ENCODE measurements at places on chromosomes 12 and 14.

- no peak for DNase-seq
Observed at GRCh38 chr12:91836696-91837095, 308.9 kb downstream of the BTG1 start.

- DNase-seq = no peak
Observed at GRCh38 chr12:116026346-116026745, 251.1 kb downstream of the MED13L start.

GRCh38 chr12:52496590-52497071 is 3.6 kb upstream of the KRT6A start:
- DNase-seq = peak; percentile 75

DNA sequence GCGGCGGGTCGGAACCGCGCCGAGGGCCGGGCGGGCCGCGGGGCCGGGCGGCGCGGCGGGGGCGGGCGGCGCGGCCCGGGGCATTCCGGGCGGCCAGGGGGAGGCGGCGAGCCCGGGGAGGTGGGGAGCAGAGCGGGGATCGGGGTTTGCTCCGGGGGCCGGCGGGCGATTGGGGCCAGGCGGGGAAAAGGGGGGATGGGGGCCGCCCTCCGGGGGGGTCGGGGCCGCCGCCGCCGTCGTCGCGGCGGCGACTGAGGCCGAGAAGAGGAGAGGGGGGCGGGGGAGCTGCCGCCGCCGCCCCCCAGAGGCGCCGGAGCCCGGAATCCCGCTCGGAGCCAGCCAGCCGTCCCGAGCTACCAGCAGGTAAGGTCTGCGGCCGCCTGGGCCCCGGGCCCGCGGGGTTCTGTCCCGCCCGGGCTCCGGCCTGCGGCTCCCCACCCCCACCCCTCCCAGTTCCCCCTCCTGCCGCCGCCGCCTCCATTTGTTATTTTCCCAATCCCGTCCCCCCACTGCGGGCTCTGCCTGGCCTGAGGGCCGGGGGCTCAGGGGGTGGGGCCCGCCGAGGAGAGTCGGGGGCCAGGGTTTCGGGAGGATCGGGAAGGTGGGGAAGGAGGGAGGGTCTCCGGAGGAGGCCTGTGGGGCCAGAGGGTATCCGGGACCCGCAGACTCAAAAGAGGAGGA is 403 bp downstream of the ATN1 start:
- no peak for DNase-seq

- peak; percentile 44 for DNase-seq
Observed at GRCh38 chr12:131608740-131609690, 101.9 kb upstream of the SFSWAP start.

DNA sequence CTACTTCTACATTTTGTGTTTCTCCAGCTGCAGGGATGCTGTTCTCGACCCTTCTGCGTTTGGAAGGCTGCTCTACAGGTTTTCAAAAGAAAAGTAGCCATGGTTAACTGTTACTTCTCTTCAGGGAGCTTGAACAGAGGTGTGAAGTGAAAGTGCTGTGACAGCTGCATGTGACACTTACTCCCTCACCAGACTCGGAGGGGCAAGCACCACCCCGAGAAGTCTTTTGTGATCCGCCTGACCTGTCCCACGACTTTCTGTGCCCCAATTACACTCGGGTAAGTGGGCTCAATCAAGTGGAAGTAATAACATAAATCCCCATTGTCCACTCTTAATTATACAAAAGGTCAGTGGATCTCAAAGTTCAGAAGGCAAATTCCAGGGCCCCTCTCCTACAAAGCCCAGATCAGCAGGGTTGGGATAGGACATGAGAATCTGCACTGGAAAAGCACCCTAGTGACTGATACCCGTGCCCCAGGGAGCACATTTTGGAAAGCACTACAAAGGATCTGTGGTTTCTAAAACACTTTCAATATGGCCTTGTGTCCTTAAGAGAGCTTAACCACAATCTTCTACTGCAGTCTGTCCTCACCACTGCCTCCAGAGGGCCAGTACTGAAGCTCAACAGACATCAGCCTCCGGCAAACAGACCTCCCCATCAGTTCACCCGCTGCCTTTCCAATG is 11.5 kb downstream of the FICD start:
- DNase-seq = peak; percentile 12

DNA sequence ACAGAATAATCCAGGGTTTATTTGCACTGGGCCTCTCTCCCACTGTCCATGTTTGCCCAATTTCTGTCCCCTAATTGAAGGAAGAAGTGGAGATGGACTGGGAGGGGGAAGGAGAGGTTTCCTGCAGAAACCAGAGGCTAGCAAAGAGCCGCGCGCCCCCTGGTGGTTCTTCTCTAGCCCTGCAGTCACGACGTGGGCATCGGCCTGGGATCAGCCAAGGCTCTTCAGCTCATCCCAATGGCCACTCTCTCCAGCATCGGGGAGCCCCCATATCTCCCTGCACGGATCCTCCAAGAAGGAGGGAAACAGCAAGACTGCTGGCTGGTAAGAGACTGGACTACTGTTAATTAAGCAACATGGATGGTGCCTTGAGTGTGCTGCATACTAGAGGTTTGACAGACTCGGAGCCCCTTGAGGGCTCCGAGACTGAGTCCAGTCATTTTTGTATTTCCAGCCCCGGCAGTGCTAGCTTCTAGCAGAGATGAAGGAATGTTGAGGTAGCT is 18.7 kb downstream of the ZBTB39 start:
- peak; percentile 82 for DNase-seq

GRCh38 chr14:58871573-58871972 is 233.8 kb downstream of the DACT1 start:
- no peak for DNase-seq

DNA sequence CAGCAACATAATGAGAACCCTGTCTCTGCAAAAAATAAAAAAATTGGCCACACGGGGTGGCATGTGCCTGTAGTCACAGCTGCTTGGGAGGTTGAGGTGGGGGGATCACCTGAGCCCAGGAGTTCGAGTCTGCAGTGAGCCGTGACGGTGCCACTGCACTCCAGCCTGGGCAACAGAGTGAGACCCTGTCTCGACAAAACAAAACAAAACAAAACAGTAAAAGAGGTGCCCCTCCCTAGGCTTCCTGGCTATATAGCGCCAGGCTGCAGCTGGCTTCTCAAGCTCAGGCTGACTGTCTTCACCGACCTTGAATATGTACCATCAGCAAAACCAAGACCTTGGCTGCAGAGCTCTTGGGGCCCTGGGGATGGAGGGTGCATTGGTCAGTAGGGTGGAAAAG is 29.4 kb downstream of the TSPAN9 start:
- DNase-seq = no peak

- no peak for DNase-seq
Observed at GRCh38 chr12:29528161-29528560, 30.7 kb upstream of the OVCH1 start.

- peak; percentile 11 for DNase-seq
Observed at GRCh38 chr14:43003845-43004244, 1397.2 kb downstream of the LRFN5 start.

DNA sequence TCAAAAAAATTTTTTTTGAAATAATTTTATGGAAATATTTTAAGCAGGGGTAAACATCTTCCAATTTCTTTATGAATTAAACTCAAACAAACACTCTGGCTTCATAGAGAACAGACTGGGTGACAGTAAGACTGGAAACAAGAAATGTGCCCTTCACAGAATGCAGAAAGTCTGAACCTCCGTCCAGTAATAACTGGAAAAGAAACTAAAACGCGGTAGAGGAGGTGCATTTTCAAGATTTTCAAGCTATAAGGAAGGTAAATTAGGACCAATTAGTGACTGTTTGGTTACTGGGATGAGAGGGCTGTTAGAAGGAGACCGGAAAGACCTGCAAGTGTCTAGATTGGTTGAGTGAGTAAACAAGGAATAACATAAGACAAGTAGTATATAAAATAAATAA is 245.7 kb downstream of the CEP128 start:
- no peak for DNase-seq

DNA sequence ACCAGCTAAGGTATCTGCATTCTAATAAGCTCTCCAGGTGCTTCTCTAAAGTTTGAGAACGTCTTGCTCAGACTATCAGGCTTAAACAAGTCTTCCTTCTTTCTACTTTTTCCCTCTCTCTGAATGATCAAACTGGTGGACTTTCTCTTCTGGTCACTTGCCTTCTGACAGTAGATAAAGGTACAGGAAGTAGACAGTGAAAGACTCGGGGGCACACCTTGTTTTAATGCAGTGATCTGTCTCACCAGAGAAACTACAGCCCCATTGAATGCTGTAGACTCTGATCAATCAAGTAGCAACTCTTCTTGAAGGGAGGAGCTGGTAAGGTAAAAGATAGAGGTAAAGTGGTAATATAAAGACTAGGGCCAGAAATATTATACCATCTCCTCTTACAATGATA is 48.1 kb upstream of the ATXN7L3B start:
- DNase-seq = no peak

DNA sequence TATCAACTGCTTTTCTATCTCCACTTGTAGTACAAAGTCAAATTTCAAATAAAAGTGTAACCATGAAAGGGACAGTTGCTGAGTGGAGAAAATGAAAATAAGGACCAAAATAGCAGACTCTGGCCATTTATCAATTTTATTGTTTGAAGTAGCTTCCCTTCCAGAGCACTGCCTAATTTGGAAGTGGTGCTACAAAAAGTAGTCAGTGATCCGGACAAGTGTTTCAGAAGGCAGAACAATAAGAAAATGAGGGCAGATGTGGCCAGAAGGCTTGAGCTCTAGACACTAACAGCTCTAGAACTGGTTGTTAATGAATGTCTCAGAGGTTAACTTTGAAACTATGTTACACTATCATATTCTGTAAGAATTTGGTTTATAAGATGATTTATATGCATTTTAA is 48.9 kb downstream of the ABCC9 start:
- DNase-seq = no peak

GRCh38 chr14:54047645-54048308 is 91.2 kb upstream of the BMP4 start:
- DNase-seq = no peak

GRCh38 chr14:70011708-70012107 is 132.5 kb downstream of the SMOC1 start:
- DNase-seq = no peak

DNA sequence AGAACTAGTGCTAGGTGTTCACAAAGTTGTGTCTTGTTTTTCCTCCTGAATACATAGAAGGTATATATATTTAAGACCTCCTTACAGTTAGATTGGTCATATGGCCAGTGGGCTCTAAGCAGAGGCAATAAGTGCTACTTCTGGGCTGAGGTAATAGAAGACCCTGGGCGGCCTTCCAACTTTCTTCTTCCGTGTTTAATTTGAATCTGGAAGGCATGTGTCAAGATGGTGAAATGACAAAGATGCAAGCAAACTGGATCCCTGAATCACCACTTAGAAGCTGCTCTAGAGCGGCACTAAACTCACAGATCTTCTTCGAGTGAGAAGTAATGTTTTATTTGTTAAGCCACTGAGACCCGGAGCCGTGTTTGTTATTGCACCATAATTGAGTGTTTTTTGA is 201.0 kb upstream of the GZMB start:
- no peak for DNase-seq

GRCh38 chr12:45703942-45704341 is 25.6 kb upstream of the ARID2 start:
- DNase-seq = no peak

DNA sequence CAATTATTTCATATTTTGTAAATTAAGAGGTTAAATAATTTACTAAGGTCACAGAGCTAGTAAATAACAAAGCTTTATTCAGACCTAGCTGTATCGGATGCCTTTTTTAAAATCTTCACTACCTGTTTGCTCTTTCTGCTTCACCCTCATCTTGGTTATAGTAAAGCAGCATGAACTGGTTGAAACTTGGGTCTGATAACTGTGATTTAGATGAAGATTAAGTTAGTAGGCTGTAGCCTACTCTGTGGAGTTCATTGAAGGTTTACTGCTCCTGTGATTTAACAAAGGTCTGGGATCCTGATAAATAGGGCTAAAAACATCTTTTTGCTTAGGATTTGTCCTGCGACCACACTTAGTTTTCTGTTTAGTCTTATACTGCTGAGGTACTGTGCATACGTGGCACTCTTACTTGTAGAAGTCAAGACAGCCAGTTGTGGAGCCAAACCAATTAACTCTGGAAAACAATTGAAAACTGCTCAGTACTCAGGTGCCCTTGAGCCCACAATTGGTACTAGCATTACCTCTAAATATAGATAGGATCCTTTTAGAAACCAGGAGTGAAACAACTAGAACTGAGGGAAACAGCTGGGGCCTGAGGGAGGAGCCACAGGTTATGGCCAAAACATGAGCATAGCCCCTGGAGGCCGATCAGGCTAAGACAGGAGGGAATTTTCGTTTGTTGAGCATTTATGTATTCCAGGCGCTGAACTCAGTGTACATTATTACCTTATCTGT is 2.3 kb downstream of the SPATS2 start:
- peak; percentile 69 for DNase-seq

DNA sequence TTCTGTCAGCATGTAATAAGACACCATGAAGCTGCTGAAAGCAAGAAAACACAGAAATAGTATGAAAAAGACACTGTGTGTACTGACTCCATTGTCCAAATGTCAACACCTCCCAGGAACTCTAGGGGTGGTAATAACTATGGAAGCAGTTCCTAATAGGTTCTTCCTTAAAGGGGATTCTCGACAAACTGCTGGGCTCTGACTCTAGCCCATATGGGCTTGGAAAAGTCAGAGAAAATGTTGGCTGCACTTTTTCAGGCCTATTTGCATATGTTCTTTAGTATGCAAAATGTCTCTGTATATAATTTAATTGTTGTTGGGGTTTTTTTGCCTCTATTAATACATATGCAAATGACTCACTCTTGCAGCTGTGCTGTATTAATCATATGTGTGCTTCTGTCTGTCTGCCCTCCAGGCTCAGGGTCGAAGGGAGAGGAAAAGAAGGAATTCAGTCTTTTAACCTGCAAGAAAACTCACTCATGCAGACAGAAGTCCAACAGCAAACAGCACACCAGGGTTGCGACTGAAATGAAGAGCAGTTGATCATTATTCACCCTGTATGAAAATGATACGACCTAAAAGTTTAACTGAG is 317.6 kb downstream of the SOX5 start:
- no peak for DNase-seq

DNA sequence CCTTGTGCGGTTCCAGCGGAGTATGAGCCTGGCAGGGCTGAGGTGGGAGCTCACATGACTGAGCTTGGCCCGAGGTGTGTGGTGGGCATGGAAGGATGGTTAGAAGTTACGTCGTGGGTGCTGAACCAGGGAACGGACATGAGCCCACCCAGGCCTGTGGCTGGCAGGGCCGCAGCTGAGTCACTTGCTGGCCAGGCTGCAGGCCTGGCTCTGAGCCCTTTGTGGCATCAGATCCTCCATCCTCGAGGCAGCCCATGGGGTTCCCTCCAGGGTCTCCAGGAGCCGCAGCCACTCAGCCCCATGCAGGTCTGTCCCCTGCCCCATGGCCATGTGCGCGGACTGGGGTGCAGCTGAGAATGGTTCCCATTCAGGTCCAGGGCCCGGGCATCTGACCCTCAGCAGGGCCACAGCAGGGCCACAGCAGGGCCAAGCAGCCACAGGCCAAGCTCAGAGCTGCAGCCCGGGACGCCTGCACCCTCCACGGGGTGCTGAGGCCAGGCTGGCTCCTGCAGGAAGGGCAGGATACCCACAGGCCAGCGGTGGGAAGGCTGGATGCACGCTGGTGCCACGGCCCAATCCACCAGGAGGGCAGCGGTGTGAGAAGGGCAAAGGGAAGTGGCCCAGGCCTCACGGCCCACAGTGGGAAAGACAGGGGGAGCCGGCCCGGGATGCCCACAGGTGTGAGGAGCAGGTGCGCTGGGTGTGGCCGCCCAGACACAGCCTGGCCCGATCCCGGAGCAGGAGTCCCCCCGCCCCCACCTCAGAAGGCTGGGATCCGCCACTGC is 26.3 kb upstream of the ULK1 start:
- no peak for DNase-seq

Measured in fibroblast of pulmonary artery (primary cell).